Activated CD4-positive, alpha-beta memory T cell treated with anti-CD3 and anti-CD28 coated beads, Interleukin-2, amount 10 ng/mL, durations not matched to agents 7 days and 5 days (primary cell): ENCODE measurements at places on chromosomes 3 and 15.

- DNase-seq = no peak
These were observed 205.6 kb downstream of the TBC1D2B start for GRCh38 chr15:77871852-77872371.

DNA sequence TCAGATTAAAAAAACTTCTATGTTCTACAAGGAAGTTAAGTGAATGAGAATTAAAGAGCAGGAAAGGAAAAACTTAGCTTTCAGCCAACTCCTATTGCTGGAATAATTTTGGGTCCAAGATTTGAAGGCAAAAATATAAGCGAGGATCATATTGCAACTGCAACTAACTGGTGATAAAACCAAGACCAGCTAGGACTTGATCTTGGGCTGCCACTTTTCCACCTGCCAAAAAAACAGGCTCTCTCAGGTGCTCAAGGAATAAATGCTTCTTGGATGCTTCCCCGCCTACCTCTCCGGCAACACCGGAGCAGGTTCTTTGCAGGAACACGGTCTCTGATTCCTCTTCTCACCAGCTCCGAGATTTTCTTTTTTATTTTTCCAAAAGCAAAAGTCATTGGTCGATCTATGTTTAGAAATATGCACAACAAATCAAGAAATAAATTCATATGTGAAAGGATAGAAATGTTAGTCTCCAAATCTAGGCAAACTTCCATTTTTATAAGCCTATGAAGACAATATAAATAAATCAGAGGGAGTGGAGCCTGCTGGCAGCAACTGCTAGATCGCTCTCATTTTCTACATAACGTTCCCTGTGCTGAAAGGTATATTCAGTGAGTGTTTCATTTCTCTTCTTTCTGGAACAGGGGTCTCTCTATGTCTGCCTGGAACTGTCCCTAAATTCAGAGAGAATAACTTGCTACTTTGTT is 241.9 kb downstream of the NTRK3 start:
- DNase-seq = no peak

GRCh38 chr3:149224736-149225594 is 3.3 kb upstream of the CP start:
- peak; percentile 31 for DNase-seq

- DNase-seq = no peak
These were observed 308.6 kb upstream of the WNT5A start for GRCh38 chr3:55795746-55796145.

GRCh38 chr3:64578797-64579196 is 109.0 kb downstream of the ADAMTS9 start:
- DNase-seq = no peak

DNA sequence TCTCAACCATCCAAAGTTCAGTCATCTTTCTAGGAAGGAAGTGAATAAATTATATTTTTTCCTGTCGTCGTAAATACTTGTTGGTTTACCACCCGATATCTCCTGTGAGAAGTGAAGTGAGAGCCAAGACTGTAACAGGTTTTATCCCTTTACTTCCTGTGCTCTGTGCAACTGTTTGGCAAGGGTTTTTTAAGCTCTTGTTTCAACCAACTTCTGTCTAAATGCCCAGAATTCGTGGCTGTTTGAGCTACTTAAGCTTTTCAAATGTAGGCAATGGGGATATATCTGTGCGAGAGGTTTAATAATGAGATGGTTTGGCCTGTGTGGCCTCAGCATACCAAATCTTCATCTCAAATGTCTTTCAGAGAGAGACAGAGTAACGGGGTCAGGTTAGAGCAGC is 134.7 kb downstream of the LRTM1 start:
- DNase-seq = no peak

GRCh38 chr3:139941580-139941979 is 6.6 kb downstream of the CLSTN2 start:
- DNase-seq = no peak

GRCh38 chr3:125231895-125232294 is 19.3 kb upstream of the SLC12A8 start:
- DNase-seq = no peak

DNA sequence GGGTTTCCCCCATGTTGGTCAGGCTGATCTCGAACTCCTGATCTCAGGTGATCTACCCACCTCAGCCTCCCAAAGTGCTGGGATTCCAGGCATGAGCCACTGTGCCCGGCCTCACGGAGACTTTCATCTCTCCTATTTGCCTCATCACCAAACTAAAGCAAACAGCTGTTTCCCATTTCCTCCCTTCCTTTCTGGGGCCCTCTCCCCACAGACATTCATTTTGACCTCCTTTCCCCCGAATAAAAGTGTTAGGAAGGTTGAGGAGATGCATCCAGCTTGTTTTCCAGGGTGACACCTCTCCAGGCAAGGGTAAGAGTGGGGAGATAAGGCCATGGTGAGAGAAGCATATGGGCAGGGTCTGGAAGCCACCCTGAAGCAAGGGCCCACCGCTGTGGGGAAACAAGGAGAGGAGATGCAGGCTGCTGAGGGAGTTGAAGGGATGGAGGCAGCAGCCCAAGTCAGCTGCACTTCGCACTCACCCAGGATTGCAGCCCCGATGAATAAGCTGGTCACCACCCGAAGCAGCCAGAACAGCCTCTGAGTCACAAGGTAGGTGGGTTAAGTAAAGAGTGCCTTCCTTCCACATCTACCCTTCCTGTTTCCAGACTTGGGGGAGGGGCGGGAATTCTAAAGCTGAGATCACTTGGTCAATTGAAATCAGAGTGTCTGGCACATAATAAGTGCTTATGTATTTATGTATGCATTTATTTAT is 7.7 kb downstream of the DUOXA2 start:
- no peak for DNase-seq

DNA sequence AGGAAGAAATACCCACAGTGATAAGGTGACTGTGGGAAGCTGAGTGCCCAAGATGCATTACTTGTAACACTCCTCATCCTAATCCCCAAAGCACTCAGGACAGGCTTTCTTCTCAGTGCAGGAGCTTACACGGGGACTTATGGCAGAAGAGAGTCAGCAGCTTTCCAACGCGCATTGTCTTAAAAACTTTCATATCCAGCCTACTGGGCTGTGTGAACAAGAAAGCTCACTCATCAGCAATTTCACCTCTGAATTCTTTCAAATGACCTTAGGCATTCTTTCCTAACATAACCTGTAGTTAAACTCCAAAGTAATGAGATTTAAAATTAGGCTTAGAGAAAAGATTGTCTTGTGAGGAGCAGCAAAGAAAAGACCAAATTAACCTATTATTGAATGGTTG is 132.3 kb downstream of the KCNAB1 start:
- no peak for DNase-seq

DNA sequence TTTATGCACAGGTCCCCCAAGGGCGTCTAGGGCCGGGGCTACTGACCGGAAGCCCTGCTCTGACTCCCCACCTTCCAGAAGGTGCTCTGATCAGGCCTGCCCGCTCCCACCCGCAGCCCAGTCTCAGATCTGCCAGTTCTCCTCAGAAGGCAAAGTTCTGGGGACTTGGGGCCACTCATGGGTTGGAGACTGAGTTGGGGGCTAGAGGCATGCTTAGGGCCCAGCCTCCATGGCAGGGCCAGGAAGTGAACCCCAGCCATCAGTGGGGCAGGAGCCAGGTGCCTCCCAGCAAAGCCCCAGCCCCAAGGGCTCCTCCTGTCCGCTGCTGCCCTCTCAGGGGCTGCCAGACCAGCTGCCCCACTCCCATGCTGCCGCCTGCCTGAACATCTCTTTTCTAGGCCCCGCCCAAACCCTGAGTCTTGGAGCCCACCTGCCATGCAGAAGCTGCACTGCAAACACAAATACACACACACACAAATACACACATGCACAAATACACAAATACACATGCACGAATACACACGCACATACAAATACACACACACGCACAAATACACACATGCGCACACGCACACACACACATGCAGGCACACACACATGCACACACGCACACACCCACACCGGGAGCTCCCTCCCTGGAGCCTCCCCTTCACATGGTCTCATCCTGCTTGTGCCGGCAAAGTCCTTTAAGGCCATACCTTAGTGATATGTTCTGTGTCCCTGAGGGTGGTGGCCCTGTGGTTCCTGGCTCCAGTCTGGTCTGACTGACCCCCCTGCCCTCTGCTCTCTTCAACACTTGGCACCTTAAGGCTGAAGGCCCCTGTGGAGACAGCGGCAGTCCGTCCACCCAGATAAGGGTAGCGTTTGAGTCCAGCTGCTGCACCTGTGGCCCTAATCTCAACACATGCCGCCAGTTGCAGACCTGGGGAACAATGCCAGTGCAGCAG is 59.2 kb upstream of the KLF13 start:
- peak; percentile 15 for DNase-seq

- DNase-seq = no peak
These were observed 48.0 kb upstream of the C15orf39 start for GRCh38 chr15:75153565-75154276.
